ENCODE measurements at places on chromosomes 1 and 21. TPM values are rescaled to one million over a fixed set of nuclear protein-coding genes. Genes with fewer than 3 reads are reported as not detected.
A peak's percentile ranks its signal among the peaks of the same experiment; 100 is the strongest.

- no peak for DNase-seq
Measured at GRCh38 chr21:45418301-45419071, 13.5 kb downstream of the COL18A1 start.

DNA sequence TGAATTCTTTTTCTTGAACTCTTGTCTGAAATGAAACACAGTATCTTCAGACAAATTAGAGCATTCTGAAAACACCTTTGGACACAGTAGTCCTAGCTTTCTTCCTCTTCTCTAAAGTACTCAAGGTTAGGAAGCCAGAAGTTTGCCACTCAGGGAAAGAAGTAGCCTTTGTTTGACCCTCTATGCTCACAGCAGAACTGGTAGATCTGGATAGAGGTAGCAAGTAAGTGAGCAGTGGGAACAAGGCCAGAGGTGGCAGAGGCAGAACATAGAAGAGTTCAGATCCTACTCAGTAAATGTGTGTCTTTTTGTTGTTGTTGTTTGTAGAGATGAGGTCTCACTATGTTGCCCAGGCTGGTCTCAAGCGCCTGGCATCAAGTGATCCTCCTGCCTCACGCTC lies 7.4 kb upstream of the PIGR start:
- DNase-seq: no peak

GRCh38 chr1:108570128-108570527 lies 10.2 kb downstream of the EEIG2 start:
- no peak for DNase-seq

GRCh38 chr1:15345705-15346345 lies 63.9 kb upstream of the EFHD2 start:
- DNase-seq: no peak

- DNase-seq: no peak
Measured at GRCh38 chr21:33251119-33251518, 15.0 kb upstream of the IL10RB start.

DNA sequence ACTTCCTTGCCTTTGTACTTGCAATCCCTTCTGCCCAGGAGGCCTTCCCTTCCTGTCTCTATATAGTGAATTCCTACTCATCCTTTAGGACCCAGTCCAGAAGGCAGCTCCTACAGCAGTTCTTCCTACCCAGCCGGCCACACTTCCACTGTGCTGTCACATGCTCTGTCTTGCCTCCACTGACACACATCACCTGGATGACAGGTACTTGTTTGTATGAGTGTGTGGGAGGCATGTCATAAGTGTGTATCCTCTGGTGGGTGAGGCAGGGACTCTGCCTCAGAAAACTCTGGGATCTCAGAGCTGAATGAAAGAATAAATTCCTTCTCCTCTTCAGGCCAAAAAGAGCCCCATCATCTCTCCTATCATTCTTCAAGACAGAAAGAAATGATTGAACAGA lies 5.1 kb upstream of the OSCP1 start:
- DNase-seq: no peak

- peak; percentile 2 for DNase-seq
Measured at GRCh38 chr21:20151741-20152140, 846.5 kb upstream of the NCAM2 start.

DNA sequence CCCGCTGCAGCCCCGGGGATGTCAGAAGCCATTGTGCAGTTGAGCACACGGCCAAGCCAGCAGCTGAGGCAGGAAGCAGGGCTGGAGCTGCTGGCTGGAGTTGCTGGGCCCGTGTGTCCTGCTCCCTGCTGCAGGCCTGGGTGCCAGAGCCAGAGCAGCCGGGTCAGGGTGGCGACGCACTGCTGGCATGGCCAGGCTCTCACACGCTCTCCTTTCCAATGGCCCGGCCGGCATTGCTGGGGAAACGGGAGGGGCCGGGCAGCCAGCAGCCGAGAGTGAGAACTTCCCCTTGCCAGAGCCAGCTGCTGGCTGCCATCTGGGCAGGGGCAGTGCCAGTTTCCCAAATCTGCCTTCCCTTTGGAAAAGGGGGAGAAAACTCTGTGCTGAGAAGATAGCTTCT lies 82.4 kb upstream of the PROX1 start:
- DNase-seq: peak; percentile 25

GRCh38 chr1:204434116-204434755 lies 22.6 kb upstream of the PPP1R15B start:
- no peak for DNase-seq

DNA sequence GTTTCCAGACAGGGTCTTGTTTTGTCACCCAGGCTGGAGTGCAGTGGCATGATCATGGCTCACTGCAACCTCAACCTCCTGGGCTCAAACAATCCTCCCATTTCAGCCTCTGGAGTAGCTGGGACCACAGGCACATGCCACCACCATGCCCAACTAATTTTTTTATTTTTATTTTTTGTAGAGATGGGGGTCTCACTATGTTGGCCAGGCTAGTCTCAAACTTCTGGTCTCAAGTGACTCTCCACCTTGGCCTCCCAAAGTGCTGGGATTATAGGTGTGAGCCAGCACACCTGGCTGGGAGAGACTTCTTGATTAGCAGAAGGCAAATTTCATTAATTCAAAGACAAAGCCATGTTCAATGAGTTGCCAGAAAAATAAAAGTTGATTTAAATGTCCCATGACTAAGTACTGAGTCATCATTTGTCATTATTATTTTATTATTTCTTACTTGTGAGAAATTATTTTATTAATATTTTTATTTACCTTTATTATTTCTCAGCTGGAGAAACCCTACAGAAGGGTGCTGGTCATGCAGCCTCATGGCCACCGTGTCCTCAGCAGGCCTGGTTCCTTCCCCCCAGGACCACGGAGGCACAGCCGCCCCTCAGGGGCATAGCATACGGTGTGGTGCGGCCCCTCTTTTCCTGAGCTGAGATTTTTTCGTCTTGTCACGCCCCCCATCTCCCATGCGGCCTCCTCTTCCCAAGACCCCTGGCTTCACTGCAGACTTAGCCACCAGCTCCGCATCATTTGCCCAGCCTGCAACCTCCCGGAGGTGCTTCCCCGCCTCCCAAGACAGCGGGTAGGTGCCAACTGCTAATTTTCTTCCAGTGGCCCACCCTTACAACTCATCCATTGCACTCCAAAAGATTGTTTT lies 55.3 kb upstream of the SIM2 start:
- no peak for DNase-seq

GRCh38 chr1:57327336-57327735 lies 96.5 kb downstream of the DAB1 start:
- no peak for DNase-seq

DNA sequence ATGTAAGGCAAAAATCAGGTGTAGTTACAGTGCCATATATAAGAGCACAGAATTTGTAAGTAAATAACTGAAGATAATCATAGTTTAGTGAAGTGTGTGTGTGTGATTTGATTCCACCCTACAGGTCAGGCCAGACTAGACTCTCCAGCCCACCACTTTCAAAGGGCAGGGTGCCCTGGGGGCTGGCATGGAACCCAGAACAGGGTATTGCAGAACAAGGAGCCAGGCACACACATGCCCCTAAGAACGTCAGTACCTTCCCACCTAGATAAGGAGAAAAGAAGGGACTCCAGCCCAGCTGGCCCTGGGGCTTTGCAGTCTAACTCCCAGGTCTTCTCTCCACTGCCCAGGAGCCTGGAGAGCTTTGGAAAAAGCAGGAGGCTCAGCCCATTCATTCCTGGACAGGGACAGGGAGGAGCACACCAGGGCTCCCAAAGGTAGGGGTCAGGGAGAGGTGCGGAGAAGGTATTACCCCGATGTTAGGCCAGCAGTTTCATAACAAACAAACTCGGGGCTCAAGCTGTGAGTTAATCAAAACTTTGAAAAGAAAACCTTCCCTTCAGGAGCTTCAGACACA lies 149.7 kb upstream of the VANGL1 start:
- no peak for DNase-seq

DNA sequence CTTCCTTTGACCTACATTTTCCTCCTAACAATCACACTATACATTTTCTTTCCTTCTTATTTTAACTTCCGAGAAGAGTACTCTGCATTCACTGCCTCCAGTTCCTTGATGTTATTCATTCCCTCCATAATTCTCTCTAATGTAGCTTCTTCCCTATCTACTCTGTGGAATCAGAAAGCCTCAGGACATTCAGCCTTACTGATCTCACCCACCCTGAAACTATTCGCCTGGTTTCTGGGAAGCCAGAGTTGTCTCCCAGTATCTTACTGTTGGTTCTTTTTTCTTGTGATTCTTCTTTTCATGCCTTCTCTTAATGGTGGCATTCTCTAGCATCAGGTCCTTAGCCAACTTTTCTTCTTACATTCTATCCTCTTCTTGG lies 45.5 kb downstream of the WDR64 start:
- no peak for DNase-seq

GRCh38 chr1:37878071-37878470 lies 18.7 kb upstream of the MTF1 start:
- no peak for DNase-seq

GRCh38 chr1:214332946-214333798 lies 52.2 kb downstream of the SMYD2 start:
- DNase-seq: peak; percentile 67

DNA sequence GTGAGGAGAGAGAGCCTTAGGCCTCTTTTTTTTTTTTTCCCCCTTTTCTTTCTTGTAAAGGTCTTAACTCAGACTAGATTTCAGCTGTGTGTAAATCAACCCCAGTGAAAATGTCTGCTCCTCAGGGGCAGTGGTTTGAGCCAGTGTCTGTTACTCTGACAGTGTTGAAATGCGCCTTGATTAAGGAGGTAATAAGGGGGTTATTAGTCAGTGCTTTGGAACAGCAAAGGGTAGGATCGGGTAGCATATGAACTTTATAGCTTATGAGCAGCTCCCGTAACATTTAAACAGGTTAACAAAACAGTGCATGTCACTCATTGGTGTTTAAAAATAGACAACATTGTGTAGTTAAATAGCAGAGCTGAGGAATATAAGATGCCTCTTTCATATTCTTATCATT lies 10.3 kb downstream of the UTP11 start:
- DNase-seq: no peak

- no peak for DNase-seq
Measured at GRCh38 chr1:92273039-92273438, 25.7 kb downstream of the GLMN start.

DNA sequence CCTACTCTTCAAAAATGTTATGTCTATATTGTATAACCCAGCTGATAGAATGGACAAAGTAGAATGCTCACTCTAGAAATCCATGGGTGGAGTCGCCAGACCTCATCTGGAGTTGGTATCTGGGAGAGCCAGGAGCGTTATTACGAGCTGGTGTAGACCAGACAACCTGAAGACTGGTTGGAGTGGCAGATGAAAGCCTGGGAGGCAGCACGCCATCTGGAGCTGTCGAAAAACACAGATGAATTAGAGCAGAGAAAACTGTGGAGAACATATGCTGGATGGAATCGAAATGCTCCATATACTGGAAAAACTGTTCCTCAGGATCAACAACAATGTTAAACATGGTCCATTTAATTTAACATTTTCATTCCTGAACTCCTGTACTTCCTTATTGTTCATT lies 333.6 kb downstream of the KCTD3 start:
- no peak for DNase-seq

DNA sequence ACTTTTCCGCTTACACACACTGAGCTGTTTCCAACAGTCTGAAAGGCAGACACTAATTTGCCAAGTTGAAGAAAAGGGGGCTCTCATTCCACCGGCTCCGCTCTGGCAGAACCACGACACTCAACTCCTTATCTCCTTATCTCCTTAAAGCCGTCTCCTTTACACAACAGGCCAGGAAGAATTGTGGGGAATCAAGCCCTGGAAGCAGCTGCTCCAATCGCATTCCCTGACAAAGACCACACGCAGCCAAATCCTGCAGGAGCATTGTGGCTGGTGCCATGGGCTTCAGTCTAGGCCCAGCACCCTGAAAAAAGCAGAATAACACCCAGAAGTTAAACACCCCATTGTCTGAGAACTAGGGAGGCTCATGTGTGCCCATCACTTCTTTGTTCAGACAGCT lies 24.1 kb downstream of the SUSD4 start:
- no peak for DNase-seq

GRCh38 chr1:36753451-36753850 lies 270.7 kb upstream of the CSF3R start:
- no peak for DNase-seq

DNA sequence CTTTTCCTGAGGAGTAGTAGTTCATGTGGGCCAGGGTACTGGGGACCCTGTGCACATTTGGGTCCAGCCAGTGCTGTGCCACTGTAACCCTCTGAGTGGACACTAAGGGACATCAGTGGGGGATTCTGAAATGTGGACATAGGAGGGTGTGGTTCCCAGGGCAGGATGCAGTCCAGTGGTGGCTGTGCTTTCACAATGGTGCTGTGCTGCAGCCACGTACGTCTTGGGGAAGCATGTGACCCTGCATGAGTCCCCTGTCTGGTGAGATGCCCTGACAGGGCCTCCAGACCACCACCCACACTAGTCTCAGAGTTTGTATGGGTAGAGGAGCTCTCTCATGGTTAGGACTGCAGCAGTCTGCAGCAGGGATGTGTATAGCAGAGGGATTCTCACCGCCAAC lies 37.8 kb upstream of the WNT2B start:
- DNase-seq: no peak

GRCh38 chr1:173454966-173455524 lies 22.1 kb upstream of the PRDX6 start:
- no peak for DNase-seq

- DNase-seq: no peak
Measured at GRCh38 chr1:205423814-205424399, 2.1 kb upstream of the LEMD1 start.

GRCh38 chr1:34162852-34163766 lies 1.9 kb downstream of the CSMD2 start:
- DNase-seq: peak; percentile 44

DNA sequence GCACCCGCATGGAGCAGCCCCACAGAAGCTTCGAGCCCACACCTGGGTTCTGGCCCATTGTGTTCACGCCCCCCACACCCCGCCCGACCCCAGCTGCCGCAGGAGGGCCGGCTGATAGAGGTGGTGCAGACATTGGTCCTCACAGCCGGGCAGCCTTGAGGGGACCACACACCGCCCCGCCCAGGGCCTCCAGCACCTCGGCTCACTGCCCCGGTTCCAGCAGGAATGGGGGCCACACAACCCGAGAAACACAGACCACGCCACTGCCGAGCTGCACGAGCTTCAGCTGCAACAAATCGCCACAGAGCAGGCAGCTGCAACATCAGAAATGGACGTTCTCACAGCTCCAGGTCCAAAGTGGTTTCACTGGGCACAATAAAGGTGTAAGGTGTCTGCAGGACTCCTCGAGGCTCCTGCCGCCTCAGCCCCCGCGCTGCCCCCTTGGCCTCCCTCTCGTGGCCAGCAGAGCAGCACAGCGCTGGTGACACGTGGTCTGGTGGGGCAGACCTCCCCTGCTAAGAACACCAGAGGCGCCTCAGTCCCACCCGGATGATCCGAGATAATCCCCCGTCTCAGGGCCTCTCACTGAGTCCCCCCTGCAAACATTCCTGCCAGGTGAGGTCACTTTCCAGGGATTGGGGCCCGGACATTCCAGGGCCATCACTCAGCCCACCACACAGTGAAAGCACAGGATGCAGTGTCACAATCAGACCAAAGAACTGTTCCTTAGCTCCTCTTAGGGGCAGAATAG lies 62.3 kb upstream of the ADARB1 start:
- DNase-seq: peak; percentile 65

The ITLN2 gene
- polyA plus RNA-seq: 0.36 TPM

The PLA2G2C gene
- 0.05 TPM for polyA plus RNA-seq

The KIF17 gene
- 2.6 TPM for polyA plus RNA-seq

The RSBN1 gene
- polyA plus RNA-seq: 14.8 TPM

The PTAFR gene
- not detected for polyA plus RNA-seq

The LRRC38 gene
- polyA plus RNA-seq: 24.1 TPM

The TMEM61 gene
- polyA plus RNA-seq: not detected

The CLCA1 gene
- not detected for polyA plus RNA-seq
